MCF 10A (cell line): ENCODE measurements at places on chromosomes 5 and 9. TPM values are rescaled to one million over a fixed set of nuclear protein-coding genes. Genes with fewer than 3 reads are reported as not detected.

COL27A1 gene
- 1.3 and 2.9 TPM in 2 replicates for total RNA-seq

LIX1 gene
- not detected in 2 replicates for total RNA-seq

SPATA9 gene
- total RNA-seq = not detected in 2 replicates

CCDC171 gene
- 1.7 and 1.8 TPM in 2 replicates for total RNA-seq
